T-helper 17 cell (primary cell): ENCODE measurements at places on chromosomes 5 and 9.

DNA sequence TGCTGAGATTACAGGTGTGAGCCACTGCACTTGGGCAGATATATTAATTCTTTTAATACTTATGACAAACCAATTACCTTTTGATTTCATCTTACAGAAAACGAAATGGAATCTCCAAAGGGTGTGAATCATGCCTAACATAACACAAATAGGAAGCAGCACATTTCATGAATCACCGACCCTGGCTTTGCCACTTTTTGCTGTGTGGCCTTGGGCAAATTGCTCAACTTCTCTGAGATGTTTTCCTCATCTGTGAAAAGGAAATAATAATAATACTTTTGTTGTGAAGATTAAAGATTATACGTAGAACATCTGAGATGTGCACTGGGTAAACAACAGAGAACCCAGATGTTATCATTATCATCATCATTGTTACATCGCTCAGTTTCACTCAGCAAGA is 50.7 kb upstream of the FREM1 start:
- no peak for DNase-seq

- no peak for DNase-seq
Observed at GRCh38 chr9:6566409-6567139, 79.0 kb downstream of the GLDC start.

- DNase-seq: no peak
Observed at GRCh38 chr9:68709291-68710110, 4.5 kb downstream of the PIP5K1B start.

DNA sequence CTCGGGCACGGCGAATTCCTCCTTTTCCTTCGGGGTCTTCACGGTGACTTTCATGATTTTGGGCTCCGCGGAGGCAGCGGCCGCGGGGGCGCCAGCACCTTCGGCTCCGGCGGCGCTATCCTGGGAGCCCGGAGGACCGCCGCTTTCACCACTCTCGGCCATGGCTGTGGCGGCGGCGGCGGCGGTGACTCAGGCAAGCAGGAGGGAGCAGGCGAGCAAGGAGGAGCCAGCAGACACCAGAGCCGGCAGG is 315 bp downstream of the UBQLN1 start:
- DNase-seq: no peak

GRCh38 chr9:29422438-29422837 is 1849.2 kb upstream of the C9orf72 start:
- no peak for DNase-seq

DNA sequence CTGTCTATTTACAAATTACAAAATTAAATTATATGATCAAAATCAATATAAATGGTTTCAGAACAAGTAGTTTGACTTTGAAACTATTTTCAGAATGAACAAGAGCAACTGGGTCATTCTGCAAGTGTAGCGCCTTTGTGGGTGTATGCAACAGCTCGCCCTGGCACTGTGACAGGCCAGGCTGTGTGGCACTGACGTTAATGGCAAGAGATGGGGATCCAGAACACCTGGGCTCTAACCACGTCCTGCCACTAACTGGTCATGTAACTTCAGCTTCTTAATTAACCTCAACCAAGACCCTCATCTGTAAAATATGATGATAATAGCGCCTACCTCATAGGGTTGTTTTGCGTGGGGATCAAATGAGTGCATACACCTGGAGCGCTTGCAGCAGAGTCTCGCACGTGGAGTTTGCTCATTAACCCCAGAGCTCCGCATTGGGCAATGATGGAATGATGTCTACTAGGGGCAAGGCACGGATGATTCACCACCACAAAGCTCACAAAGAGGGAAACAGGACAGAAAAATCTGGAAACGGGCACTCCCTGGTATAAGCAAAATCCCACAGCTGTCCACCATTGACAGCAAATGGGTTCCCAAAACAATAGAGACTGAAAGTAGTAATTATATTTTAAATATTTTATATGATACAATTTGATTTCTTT is 639.4 kb downstream of the SEMA5A start:
- no peak for DNase-seq

GRCh38 chr5:143870871-143871632 is 59.1 kb downstream of the HMHB1 start:
- DNase-seq: no peak

DNA sequence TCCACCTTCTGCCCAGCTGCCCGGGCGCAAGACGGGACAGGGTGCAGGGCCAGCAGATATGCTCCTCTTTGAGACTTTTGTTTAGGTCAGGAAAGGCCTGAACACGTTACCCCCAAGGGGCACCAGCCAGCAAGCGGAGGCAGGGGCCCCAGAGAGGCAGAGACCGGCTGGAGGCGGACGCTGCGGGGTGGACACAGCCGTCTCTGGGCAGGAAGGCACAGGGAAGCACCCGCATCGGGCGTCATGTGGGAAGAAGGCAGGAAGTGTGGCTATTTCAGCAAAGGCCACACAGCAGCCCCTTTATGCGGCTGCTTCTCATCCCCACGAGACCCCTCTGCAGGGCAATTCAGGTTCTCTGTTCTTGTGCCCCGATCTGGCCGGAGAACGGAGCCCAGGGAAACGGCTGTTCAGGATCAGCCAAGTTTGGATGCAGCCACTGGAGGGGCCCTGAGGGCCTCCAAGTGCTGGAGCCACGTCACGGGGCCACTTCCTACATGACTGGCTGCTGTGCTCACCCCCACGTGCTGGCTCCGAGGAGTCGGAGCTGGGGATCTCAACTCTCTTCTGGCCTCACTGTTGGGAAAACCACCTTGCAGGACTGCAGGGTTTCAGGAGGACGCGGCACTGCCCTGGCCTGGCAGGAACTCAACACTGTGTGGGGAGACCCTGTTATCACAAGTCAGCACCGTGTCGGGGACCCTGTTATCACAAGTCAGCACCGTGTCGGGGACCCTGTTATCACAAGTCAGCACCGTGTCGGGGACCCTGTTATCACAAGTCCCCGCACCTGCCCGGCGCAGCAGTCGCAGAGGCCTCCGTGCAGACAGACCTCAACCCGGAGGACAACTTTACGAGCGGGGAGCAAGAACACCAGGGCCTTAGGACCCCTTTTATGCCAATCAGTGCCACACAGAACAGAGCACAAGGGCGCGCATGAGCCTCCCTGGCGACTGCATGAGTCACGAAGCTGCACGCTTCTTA is 44.4 kb downstream of the SLC12A7 start:
- no peak for DNase-seq

GRCh38 chr5:154518438-154518867 is 40.4 kb upstream of the HAND1 start:
- DNase-seq: no peak

DNA sequence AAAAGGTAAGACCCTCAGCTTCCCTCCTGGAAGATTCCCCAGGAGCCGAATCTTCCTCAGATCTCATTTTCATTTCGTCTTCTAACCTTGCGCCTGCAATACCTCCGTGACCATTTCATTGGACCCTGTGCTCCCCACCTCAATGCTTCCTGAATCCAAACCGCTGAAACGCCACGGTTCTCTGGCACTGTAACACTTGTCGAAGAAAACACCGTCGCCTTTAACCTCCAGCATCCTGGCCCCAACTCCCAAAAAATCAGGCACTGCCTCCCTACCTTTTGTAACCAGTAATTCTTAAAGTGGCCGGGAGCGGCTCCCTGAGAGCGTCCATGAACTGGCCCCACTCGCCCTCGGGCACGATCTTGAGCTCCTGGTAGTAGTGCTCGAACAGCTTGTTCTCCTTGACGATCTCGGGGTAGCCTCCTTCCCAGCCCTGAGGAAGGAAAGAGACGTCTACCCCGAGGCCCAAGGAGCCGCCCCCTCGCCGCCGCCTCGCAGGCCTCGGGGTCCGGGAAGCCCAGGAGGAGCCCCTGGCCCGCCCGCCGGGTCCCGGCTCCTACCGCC is 438 bp downstream of the NSUN2 start:
- no peak for DNase-seq

GRCh38 chr5:6540111-6540827 is 91.6 kb downstream of the UBE2QL1 start:
- no peak for DNase-seq

GRCh38 chr9:95468791-95469190 is 48.0 kb downstream of the PTCH1 start:
- no peak for DNase-seq

DNA sequence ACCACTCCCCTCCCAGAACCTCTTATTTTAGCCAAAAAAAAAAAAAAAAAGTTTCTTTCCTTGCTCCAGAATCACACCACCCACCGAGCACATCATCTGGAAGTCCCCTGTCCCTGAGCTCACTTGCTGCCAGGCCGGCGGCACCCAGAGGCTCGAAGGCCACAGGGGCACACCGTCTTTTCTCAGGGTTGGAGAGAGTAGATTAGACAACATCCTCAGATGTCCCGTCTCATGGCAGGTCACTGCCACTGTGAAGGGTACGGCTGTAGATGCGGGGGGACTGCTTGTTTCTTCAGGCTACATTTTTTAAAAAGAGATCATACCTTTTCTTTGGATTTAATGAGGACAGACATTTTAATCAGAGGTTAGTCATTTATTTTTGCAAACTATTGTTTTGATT is 109.0 kb downstream of the MVB12B start:
- no peak for DNase-seq

GRCh38 chr9:116987721-116988485 is 300.8 kb downstream of the TRIM32 start:
- no peak for DNase-seq

- DNase-seq: no peak
Observed at GRCh38 chr5:33257807-33258429, 182.8 kb upstream of the TARS1 start.

DNA sequence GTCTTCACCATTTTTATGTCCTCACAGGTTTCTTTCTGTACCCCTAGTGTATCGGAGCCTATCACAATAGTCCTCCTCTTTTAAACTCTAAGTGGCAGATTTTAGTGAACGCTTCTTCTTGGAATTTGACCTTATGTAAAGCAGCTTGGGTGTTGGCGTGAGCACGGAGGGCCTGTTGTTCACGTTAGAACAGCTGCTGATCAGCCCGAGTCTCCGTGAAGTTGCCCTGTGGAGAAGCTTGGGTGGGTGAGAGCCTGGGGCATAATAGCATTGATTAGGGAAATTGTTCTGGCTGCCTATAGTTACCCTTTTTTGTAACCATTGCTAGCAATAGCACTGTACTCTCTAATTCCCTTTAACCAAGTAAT is 167.0 kb upstream of the OTULINL start:
- no peak for DNase-seq

GRCh38 chr5:157651623-157652376 is 438 bp downstream of the SOX30 start:
- peak; percentile 76 for DNase-seq

DNA sequence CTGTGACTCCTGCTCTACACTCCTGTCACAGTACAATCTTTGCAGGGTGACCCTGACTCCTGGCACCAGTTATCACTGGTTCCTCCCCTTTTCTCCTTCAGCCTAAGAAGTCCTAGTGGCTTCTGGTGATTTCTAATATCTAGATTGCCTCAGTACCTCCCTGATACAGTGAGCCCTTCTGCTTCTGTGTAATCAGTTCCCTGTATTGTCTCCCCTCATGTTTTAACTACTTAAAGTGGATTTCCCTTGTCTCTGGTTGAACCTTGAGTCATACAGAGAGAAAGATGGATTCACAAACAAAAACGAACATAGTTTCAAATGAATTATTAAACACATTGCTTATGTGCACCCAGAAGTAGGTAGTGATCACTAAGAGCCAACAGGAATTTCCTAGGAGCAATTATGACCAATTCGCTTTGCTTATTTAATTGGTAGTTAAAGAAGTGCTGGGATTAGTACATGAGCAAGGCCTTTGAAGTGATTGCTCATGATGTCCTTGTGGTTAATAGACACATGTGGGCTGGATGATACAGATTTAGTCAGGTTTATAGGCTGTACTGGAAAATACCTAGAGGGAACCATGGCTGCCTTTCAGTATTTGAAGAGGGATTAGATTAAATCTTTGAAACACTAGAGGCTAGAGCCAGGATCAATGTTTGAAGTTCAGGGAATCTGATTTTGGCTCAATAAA is 145.8 kb upstream of the MEF2C start:
- no peak for DNase-seq

DNA sequence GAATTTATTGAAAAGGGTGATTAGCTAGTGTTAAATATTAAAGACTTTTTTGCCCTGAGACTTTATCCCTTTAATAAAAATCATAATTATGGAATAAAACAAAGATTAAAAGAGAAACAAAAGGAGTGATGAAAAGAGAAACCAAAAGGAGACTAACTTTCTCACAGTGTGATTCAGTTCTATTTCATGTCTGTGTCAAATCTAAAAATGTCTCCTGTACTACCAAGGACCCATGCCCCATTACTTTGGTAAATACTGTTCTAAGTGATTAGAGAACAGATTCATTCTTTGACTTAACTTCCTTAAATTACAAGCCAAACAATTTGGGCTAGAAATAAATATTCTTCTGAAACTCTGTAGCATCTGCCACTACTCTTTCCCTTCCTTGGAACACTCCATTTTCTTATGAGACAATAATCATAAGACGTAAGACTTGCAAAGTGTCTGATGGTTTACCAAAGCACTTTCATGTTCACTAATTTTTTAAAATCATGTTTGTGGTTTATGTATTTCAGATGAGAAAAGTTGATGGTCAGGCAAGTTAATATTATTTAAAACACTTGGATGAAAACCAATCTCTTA is 319.0 kb downstream of the EBF1 start:
- DNase-seq: no peak

GRCh38 chr5:159928122-159928909 is 12.0 kb downstream of the ADRA1B start:
- DNase-seq: no peak

DNA sequence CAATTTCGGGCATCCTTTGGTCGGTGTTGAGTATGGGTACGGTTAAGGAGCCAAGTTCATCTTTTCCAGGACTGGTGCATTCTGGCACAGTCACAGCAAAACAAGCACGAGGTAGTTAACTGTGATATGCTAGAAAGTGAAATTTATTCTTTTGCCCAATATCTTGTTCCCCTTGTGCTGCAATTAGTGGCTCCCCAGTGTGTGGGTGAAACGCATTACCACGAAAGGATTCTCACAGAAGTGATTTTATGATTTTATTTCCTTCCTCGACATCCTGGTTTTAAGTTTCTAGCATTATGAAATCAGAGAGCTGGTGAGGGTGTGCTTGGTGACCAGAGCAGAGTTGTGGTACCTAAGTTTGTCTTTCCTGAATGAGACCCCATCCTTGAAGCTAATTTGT is 1.5 kb downstream of the FRMPD1 start:
- DNase-seq: no peak

DNA sequence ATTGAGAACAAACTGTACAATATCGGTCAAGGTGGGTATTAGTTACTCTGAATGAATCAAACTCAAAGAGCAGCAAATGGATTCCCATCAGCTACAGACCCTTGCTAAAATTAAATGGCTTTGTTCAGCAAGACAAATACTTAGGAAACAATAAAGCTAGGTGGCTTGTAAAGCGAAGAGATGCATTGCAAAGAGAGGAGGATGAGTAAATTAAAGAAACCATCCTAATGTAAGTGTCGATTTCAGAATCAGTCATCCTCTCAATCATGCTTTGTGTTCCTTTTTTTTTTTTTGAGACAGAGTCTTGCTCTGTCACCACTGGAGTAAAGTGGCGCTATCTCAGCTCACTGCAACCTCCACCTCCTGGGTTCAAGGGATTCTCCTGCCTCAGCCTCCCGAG is 359.2 kb upstream of the ZNF462 start:
- DNase-seq: no peak
